ENCODE measurements at places on chromosomes 3 and 15. TPM values are rescaled to one million over a fixed set of nuclear protein-coding genes. Genes with fewer than 3 reads are reported as not detected.

Gene HRG
- not detected for total RNA-seq

Gene DNAJB11
- total RNA-seq, result 82.3 TPM

Gene GABRA5
- total RNA-seq, result not detected

Gene TUSC7
- total RNA-seq, result not detected

Gene GLDN
- not detected for total RNA-seq

Gene EFCAB12
- total RNA-seq, result 0.83 TPM

Gene LARP6
- total RNA-seq, result not detected

Gene COMMD4
- total RNA-seq, result 81.9 TPM

Gene NMB
- total RNA-seq, result 3.7 TPM

Gene HTR3E
- total RNA-seq, result not detected
